Urinary bladder (tissue), 4 donors: ENCODE measurements at places on chromosomes 2 and 18.

- no peak for DNase-seq
These were observed 118.3 kb downstream of the DOK6 start for GRCh38 chr18:69518989-69519388.

DNA sequence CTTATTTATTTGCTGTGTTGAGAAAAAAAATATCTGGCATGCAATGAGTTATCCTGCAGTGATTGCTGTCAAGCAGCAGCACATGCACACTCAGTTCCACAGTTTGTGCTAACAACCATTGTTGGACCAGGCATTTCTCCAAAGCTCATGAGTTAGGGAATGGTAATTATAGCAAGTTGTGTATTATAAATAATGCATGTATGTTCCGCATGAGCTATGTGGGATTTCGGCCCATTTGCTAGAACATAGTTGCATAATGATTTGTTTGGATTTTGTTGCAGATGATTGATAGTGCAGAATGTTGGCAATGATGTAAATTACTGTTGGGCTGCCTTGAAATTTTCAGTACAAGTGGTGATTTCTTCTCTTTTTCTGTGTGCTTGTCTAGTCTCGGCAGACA is 10.7 kb downstream of the KCNJ3 start:
- DNase-seq = no peak

- no peak for DNase-seq
These were observed 110.9 kb downstream of the ROCK1 start for GRCh38 chr18:21000667-21001066.

- no peak for DNase-seq
These were observed 29.6 kb upstream of the PGAP1 start for GRCh38 chr2:196956069-196956468.

DNA sequence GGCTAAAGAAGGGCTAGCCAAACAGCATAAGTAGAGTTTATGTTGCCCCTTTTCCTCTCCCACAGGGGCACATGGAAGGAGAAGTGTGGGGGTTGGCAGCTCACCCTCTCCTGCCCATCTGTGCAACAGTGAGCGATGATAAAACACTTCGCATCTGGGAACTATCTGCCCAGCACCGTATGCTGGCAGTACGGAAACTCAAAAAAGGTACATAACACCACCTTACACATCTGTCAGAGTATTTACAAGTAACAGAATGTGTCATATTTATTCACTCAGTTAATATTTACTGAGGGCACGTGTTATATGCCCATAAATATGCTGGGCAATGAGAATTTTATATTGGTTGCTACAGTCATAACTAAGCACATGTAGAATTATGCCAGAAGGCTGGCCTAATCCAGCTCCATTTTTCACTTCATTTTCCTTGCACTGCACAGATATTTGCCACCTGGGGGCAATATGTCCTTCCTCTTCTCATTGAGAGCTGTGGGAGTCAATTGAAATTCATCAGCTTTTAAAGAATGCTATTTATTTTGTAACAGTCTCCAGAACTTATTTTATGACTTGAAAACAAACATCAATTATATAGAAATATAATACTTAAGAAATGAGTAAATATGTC is 150.6 kb downstream of the RTN4 start:
- DNase-seq = no peak

DNA sequence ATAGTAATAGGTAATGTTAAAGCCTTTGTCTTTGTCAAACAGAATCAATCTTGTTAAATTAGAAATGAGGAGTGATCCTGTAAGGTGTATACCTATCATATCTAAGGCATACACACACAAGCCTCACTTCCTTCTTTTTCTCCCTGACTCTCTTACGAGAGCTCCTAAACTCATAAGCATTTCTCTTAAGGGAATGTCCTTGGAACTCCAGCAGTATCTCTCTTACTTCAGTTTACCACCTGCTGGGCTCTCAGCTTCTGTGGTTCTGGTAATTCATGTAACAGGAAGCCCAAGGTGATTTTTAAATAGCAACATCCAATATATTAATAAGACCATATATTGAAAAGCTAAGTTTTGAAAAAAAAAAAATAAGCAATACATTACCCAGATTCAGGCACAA is 85.9 kb downstream of the UBE2E3 start:
- no peak for DNase-seq

- no peak for DNase-seq
These were observed 39.5 kb downstream of the RNU4ATAC start for GRCh38 chr2:121570036-121570666.

- no peak for DNase-seq
These were observed 5.4 kb downstream of the TGFBRAP1 start for GRCh38 chr2:105324101-105324500.

GRCh38 chr2:45964223-45964841 is 312.9 kb downstream of the PRKCE start:
- peak; percentile 64 for DNase-seq

DNA sequence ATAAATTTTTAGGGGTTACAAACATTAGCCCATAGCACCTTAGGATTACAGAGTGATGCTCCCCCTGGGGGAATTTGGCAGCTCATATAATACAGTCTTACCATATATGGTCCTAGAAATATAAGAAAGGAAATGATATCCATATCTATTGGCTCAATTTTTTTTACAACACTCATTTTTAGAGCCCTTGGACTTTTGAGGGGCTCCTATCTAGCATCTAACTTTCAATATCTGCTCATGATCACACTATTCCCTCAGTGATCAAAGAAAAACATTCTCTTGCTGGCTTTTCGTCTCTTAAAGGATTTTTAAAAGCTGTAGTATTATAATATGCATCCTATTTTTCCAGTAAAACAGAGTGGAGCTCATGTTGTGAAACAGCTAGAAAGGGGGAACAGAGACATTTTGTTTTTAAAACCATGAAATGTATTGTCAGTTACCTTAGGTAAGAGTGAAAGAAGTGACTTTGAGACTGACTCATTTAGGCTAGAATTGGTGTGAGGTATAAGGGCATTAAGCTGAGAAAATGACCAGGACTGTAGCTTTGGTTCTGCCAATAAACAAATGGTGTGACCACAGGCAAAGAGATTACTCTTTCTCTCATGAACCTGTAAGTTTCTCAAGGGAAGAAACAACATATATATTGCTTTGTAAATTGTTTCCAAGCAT is 65.8 kb downstream of the ALPK2 start:
- DNase-seq = no peak

- no peak for DNase-seq
These were observed 138.8 kb downstream of the MCFD2 start for GRCh38 chr2:46776687-46777327.

- no peak for DNase-seq
These were observed 51.5 kb downstream of the FHOD3 start for GRCh38 chr18:36348971-36349417.

DNA sequence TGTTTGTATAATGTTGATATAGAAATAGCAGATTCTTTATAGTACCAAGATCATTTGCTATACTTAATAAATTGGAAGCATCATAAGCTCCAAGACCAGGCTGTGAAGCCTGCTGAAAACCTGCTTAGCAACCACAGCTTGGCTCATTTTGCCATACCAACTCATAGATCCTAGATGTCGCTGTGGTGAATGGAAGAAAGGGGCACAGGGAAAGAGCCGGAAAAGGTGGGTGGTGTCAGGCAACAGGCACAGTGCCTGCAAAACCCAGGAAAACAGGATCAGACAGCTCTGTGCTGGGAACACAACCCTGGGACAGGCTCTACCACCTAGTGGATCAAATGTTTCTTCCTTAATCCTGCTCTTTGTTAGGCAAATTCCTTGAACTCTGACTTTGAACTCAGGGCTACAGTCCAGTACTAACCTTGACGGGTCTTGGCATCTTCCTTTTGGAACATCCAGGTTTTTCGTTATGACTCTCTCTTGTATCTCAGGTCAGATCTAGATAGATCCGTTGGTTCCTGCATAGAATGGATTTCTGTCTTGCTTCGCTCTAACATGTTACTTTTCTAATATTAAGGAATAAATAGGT is 31.6 kb downstream of the TWSG1 start:
- peak; percentile 20 for DNase-seq

GRCh38 chr2:168174756-168175155 is 72.6 kb downstream of the STK39 start:
- no peak for DNase-seq

DNA sequence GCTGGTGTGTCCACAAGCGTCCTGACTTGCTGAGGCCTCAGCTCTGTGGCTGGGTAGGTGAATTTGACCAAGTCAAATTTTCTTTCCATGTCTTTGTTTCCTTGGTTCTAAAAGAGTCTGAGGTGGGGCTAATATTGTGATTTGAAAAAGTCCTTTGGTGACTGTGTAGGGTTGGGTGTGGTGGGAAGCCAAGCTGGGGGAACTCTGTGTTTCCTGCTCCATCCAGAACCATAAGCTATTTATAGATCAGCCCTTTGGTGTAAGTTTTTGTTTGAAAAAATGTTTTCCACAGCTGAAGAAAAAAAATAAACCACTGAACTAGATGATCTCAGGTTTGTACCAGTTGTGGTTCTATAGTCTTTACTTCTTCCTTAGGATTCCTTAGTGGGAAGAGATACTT is 462.7 kb downstream of the TGIF1 start:
- no peak for DNase-seq

- no peak for DNase-seq
These were observed 80.0 kb upstream of the ERBB4 start for GRCh38 chr2:212618636-212619035.

GRCh38 chr2:195051401-195051800 is 605.6 kb upstream of the SLC39A10 start:
- DNase-seq = no peak

DNA sequence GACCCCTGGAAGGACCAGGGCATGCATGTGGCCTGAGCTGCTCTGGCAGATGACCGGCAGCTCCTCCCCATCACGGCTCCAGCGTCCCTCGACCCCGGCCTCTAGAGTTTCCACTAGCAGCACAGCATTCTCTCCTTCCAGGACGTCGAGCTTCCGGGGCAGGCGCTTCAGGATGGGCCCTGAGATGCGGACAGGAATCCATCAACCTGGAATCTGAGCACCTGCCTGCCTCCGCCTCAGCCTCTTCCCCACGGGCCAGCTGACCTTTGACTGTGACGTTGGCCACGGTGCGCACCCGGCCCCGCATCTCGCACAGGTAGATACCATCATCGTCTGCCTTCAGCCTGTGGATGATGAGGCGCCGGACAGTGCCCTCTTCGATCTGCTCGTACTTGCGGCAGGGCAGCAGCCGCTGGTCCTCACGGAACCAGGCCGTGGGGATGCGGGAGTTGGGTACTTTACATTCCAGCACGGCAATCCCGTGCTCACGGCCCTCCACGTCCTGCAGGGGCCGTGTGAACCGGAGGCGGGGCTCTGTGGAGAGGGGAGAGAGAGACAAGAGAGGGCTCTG is 3.5 kb downstream of the OBSL1 start:
- DNase-seq = no peak

GRCh38 chr2:393711-394696 is 106.1 kb upstream of the ALKAL2 start:
- DNase-seq = no peak

GRCh38 chr2:173539615-173540014 is 184.9 kb downstream of the CDCA7 start:
- no peak for DNase-seq

DNA sequence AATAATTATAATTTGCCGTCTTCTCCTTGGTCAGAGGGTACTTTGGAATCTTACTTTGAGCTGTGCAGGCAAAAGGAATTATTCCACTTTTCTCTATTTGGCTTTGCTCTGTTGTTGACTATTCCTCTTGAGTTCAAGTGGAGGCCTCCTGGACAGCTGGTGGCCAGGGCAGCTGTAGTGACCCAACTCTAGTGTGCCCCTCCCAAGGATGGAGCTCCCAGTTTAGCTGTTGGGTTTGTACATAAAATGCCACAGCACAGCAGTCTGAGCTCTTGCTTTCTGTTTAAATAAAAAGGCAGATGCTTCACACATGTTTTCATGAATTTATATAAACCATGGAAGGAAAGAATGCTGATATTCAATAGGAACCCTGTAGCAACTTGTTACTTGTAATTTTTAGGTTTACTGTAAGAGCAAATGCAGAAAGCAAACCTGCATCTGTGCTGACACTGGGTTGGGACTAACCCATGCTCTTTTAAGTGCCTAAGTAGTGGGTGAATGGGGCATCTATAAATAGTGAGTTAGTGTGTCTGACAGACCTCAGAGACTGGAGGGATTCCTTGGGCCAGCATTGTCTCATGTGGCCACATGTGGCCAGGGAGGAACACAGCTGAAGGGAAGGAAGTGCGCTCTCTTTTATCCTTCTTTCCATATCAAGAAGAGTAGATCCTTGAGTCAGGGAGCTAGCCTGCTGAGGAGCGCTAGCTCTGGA is 121.8 kb downstream of the FHOD3 start:
- no peak for DNase-seq

GRCh38 chr18:70627182-70627802 is 338.4 kb downstream of the SOCS6 start:
- DNase-seq = no peak

- DNase-seq = no peak
These were observed 1464.9 kb downstream of the SUCLG1 start for GRCh38 chr2:82994151-82994550.

DNA sequence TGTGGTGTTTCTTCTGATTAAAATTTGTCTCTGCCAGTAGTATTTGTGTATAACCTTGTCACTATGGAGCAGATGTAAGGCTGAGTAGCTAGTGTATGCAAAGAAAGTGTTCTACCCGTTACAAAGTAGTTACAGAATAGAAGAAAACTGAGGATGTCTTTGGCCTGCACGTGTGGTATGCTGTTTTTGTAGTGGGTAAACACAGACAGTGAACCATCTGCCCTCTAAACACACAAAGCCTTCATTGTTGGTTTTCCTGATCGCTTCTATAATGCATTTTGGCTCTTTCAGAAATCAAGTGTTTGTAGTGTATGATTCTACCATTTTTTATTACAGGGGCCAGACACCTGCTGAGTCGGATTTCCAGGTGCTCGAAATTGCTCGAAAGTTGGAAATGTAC is 61.5 kb downstream of the FARP2 start:
- DNase-seq = no peak

DNA sequence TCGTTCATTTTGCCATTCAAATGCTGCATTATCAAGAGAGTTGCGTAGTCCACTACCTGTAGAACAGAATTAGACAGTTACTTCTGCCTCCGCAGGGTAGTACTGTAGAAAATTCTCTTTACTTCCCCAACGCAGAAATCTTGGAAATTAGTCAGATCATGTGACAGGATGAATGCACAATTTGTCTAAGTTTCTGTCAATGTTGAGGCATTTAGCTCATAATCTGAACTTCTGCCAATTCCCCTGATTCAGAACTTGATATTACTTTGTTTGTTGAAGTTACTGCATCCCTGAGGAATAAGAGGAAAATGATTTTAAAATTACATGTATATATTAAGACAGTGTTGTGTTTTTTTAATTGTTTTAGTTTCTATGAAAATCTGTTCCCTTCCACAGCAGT is 83.4 kb downstream of the TTC27 start:
- no peak for DNase-seq

GRCh38 chr2:183059561-183059960 is 19.0 kb upstream of the DUSP19 start:
- no peak for DNase-seq

GRCh38 chr2:38789691-38790090 is 11.7 kb downstream of the GEMIN6 start:
- DNase-seq = no peak

- no peak for DNase-seq
These were observed 232.7 kb upstream of the SMAD2 start for GRCh38 chr18:48162956-48163737.
